Activated CD4-positive, alpha-beta T cell treated with anti-CD3 and anti-CD28 coated beads for 36 hours (primary cell): ENCODE measurements at places on chromosomes 3 and 15.

DNA sequence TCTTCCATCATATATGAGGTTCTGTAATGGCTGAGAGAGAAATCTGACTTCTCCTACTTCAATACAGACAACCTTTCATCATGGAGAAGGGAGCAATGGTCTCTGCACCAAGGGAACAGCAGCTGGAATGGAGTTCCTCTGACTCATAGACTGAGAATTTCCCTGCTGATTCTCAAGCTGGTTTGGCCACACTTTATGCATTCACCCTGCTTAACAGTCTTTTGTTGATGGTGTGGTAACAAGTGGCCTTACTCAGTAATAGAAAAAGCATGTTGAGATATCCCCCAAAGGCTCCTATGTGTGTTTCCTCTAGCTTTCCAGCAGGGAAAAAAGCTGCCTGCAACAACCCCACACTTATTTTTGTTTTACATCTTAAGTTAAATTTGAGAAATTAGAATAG is 138.1 kb downstream of the GREM1 start:
- H3K4me3 ChIP-seq = no peak overlapping the region
- no peak for DNase-seq
- no peak overlapping the region for H3K27ac ChIP-seq
- no peaks in the 10 kb centered on the region for H3K4me1 ChIP-seq
- H3K36me3 ChIP-seq = no peaks in the 10 kb centered on the region

- peaks cover 3% of the 10 kb centered on the region for H3K27me3 ChIP-seq
- no peaks in the 10 kb centered on the region for H3K36me3 ChIP-seq
These were observed 69.2 kb downstream of the MEIS2 start for GRCh38 chr15:37031198-37031597.

GRCh38 chr15:62771234-62771633 is 271.3 kb upstream of the TPM1 start:
- no peaks in the 10 kb centered on the region for H3K27me3 ChIP-seq
- no peaks in the 10 kb centered on the region for H3K36me3 ChIP-seq
- DNase-seq = no peak
- H3K4me1 ChIP-seq = no peaks in the 10 kb centered on the region

DNA sequence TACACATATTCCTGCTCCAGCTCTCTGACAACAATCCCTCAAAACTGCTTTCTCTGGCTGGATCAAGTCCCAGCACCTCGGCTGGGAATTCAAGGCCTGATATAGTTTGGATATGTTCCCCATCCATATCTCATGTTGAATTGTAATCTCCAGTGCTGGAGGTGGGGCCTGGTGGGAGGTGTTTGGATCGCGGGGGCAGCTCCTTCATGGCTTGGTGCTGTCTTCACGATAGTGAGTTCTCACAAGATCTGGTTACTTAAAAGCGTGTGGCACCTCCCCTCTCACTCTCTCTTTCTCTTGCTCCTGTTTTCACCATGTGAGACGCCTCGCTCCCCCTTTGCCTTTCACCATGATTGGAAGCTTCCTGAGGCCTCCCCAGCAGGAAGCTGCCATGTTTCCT is 47.4 kb upstream of the SYN2 start:
- peaks cover 3% of the 10 kb centered on the region for H3K27me3 ChIP-seq

DNA sequence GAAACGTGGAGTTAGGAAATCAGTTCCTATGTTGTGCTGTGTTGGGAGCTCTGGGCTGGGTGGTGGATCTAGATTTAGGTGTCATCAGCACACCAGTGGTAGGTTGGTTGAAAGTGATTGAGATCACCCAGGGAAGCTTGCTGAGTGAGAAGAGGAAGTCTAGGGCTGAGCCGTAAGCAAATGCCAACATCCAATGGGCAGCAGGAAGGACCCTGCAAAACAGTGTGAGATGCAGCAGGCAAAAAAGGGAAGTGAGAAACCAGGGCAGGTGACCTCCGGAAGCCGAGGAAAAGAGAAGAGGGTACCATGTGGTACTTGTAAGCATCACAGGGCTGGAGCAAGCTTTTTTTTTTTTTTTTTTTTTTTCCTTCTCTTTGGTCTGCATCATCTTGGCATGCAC is 15.9 kb upstream of the COPG1 start:
- no peaks in the 10 kb centered on the region for H3K36me3 ChIP-seq
- no peaks in the 10 kb centered on the region for H3K27me3 ChIP-seq
- no peak overlapping the region for H3K27ac ChIP-seq
- DNase-seq = no peak

DNA sequence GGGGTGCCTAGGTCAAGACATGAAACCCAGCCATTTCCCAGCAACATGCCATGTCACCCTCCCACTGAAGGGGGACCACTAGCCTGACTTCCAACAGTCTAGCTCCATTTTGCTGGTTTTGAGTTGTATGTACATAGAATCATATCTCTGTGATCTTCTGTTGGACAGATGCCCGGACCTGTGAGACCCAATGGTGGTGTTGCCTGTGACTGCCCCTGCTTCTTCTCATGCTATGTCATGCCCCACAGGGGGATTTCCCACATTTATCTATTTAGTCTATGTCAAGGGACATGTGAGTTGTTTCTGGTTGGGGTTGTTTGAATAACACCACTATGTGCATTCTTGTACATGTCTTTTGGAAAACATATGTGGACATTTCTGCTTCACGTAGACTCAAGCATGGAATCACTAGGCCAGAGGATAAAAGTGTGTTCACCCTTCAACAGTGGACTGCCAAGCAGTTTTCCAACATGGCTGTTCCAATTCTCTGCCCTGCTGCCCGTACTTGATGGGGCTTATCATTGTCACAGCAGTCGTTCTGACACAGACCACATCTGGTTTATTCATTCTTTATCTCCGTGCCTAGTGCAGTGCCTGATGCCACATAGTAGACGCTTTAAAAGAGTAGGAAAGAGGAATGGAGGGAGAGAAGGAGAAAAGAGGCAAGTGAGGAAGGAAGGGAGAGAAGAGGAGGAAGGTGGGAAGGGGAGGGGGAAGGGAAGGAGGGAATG is 114.4 kb downstream of the TPRA1 start:
- no peaks in the 10 kb centered on the region for H3K36me3 ChIP-seq
- DNase-seq = no peak
- H3K27ac ChIP-seq = no peak overlapping the region
- no peak overlapping the region for H3K4me3 ChIP-seq
- H3K4me1 ChIP-seq = no peaks in the 10 kb centered on the region

DNA sequence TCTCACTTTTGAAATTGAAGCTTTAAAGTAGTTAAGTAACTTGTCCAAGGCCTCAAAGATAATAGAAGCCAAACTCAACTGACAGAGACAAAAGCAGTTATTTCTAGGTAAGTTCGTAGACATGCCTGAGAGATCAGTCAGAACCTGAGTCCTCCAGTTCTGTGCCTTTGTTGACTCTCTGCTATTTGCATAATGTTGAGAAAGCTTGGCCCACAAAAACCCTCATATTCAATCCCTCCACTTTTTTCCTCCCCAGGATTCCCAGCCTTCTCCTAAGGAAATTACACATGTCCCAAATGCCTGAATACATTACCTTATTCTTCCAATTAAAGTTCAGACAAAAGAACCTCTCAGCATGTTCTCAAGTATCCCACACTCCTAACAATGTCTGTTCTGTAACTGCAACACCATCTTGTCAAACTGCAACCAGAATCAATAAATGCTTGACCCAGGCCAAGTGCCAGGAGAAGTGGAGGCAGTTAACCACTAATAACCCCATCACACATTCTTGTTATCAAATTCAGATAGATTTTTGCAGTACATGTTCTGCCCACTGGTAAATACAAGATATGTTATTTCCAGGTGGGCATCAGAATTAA is 217.8 kb downstream of the LRRC3B start:
- no peak overlapping the region for H3K4me3 ChIP-seq
- DNase-seq = no peak
- no peak overlapping the region for H3K27ac ChIP-seq
- no peaks in the 10 kb centered on the region for H3K36me3 ChIP-seq
- no peaks in the 10 kb centered on the region for H3K27me3 ChIP-seq
- H3K4me1 ChIP-seq = no peaks in the 10 kb centered on the region

- no peaks in the 10 kb centered on the region for H3K27me3 ChIP-seq
- no peak overlapping the region for H3K4me3 ChIP-seq
- no peak overlapping the region for H3K27ac ChIP-seq
- no peaks in the 10 kb centered on the region for H3K4me1 ChIP-seq
These were observed 48.9 kb downstream of the NIPA2 start for GRCh38 chr15:22887157-22887951.

DNA sequence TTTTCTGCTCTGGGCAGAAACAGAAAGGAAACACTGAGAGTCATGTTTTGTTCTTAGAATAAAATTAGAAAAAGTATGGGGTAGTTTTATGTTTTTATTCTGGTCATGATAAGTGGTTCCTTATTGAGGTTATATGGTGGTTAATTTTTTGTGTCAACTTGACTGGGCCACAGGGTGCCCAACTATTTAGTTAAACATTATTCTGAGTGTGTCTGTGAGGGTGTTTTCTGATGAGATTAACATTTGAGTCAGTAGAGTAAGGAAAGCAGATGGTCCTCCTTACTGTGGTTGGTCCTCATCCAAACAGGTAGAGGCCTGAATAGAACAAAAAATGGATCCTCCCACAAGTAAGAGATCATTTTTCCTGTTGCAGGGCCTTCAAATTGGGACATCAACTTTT is 98.9 kb downstream of the C3orf38 start:
- H3K36me3 ChIP-seq = no peaks in the 10 kb centered on the region
- no peak for DNase-seq
- no peak overlapping the region for H3K4me3 ChIP-seq

- no peaks in the 10 kb centered on the region for H3K36me3 ChIP-seq
- no peaks in the 10 kb centered on the region for H3K4me1 ChIP-seq
These were observed 184.1 kb upstream of the LRRC3B start for GRCh38 chr3:26438325-26438940.

DNA sequence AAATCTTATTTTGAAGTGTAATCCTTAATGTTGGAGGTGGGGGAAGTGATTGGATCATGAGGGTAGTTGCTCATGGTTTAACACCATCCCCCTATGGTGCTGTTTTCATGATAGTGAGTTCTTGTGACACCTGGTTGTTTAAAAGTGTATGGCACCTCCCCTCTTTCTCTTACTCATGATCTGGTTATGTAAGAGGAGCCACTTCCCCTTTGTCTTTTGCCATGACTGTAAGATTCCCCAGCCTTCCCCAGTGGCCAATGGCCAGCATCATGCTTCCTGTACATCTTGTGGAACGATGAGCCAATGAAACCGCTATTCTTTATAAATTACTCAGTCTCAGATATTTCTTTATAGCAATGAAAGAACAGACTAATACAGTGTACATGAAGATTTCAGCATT is 39.8 kb upstream of the GMNC start:
- DNase-seq = no peak
- H3K27me3 ChIP-seq = peaks cover 4% of the 10 kb centered on the region
- no peaks in the 10 kb centered on the region for H3K36me3 ChIP-seq
- H3K4me3 ChIP-seq = no peak overlapping the region
- H3K4me1 ChIP-seq = no peaks in the 10 kb centered on the region
- no peak overlapping the region for H3K27ac ChIP-seq

- H3K4me1 ChIP-seq = no peaks in the 10 kb centered on the region
- H3K27ac ChIP-seq = no peak overlapping the region
- peaks cover 2% of the 10 kb centered on the region for H3K27me3 ChIP-seq
- no peaks in the 10 kb centered on the region for H3K36me3 ChIP-seq
These were observed 11.5 kb upstream of the IGDCC4 start for GRCh38 chr15:65434201-65434600.

DNA sequence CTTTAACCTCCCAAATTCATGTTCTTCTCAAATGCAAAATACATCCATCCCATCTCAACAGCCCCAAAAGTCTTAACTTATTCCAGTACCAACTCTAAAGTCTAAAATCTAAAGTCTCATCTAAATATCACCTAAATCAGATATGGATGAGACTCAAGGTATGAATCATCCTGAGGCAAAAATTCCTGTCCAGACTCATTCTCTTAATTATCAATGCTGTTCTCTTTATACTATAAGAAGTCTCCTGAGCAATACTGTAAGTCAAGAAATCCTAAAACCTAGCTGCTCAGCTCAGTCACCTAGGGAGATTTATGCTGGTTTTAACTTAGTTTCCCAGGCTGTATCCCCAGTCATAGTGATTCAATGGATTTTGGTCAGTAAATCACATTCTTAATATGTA is 11.1 kb downstream of the RAD18 start:
- peaks cover 13% of the 10 kb centered on the region for H3K4me1 ChIP-seq
- no peak overlapping the region for H3K27ac ChIP-seq
- H3K27me3 ChIP-seq = no peaks in the 10 kb centered on the region
- no peak overlapping the region for H3K4me3 ChIP-seq

- no peak overlapping the region for H3K4me3 ChIP-seq
- peaks cover 2% of the 10 kb centered on the region for H3K27me3 ChIP-seq
- DNase-seq = no peak
- no peaks in the 10 kb centered on the region for H3K36me3 ChIP-seq
These were observed 91.4 kb upstream of the ASB14 start for GRCh38 chr3:57383838-57384237.

- no peak overlapping the region for H3K27ac ChIP-seq
- no peaks in the 10 kb centered on the region for H3K36me3 ChIP-seq
- no peaks in the 10 kb centered on the region for H3K27me3 ChIP-seq
- H3K4me3 ChIP-seq = no peak overlapping the region
- no peak for DNase-seq
These were observed 29.0 kb downstream of the AMOTL2 start for GRCh38 chr3:134345202-134345601.

- H3K36me3 ChIP-seq = no peaks in the 10 kb centered on the region
- DNase-seq = no peak
- H3K27me3 ChIP-seq = no peaks in the 10 kb centered on the region
- H3K27ac ChIP-seq = no peak overlapping the region
These were observed 82.8 kb downstream of the SLCO3A1 start for GRCh38 chr15:91936182-91936775.

- no peak for DNase-seq
- no peak overlapping the region for H3K4me3 ChIP-seq
- no peaks in the 10 kb centered on the region for H3K4me1 ChIP-seq
- H3K36me3 ChIP-seq = no peaks in the 10 kb centered on the region
These were observed 43.4 kb upstream of the PCSK6 start for GRCh38 chr15:101532865-101533264.

GRCh38 chr15:26682598-26683164 is 90.2 kb downstream of the GABRB3 start:
- no peak overlapping the region for H3K27ac ChIP-seq
- H3K4me3 ChIP-seq = no peak overlapping the region
- no peak for DNase-seq
- H3K4me1 ChIP-seq = no peaks in the 10 kb centered on the region
- no peaks in the 10 kb centered on the region for H3K27me3 ChIP-seq

GRCh38 chr3:20054549-20054987 is 14.3 kb downstream of the KAT2B start:
- no peaks in the 10 kb centered on the region for H3K27me3 ChIP-seq
- H3K36me3 ChIP-seq = no peaks in the 10 kb centered on the region
- peaks cover 38% of the 10 kb centered on the region for H3K4me1 ChIP-seq
- H3K27ac ChIP-seq = no peak overlapping the region

- H3K27me3 ChIP-seq = no peaks in the 10 kb centered on the region
- peaks cover 20% of the 10 kb centered on the region for H3K36me3 ChIP-seq
- peaks cover 9% of the 10 kb centered on the region for H3K4me1 ChIP-seq
- H3K27ac ChIP-seq = no peak overlapping the region
- H3K4me3 ChIP-seq = no peak overlapping the region
These were observed 20.5 kb downstream of the SLC35A5 start for GRCh38 chr3:112582244-112582874.

GRCh38 chr15:79459666-79460065 is 27.5 kb downstream of the MINAR1 start:
- peaks cover 2% of the 10 kb centered on the region for H3K27me3 ChIP-seq
- no peak for DNase-seq
- no peak overlapping the region for H3K27ac ChIP-seq
- H3K36me3 ChIP-seq = no peaks in the 10 kb centered on the region
- no peak overlapping the region for H3K4me3 ChIP-seq
- no peaks in the 10 kb centered on the region for H3K4me1 ChIP-seq

- H3K27ac ChIP-seq = peak overlapping the region; percentile 72
- H3K36me3 ChIP-seq = peaks cover 10% of the 10 kb centered on the region
- H3K27me3 ChIP-seq = no peaks in the 10 kb centered on the region
- H3K4me3 ChIP-seq = peak overlapping the region; percentile 46
- peak; percentile 20 for DNase-seq
These were observed 21.4 kb downstream of the FEM1B start for GRCh38 chr15:68298882-68299381.
